ENCODE measurements at places on chromosomes 16 and 17.

DNA sequence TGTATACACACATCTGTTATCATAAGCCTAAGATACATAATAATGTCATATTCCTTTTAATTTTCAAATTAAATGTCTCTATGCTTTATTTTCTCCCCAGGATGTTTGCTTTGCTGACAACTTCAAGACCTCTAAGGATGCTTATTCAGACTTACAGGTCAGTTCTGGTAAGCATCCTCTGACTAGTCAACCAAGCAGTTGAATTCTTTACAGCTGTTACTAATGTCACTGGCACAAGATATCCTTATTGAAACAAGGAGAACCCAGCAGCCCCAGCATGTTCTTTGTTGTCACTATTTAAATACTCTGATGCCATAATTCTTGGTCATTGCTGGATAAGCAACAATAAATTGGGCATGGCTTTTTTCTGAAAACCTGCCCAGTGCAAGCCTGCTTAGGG lies 232.3 kb upstream of the PMFBP1 start:
- H3K36me3 ChIP-seq: no peaks in the 10 kb centered on the region
- no peaks in the 10 kb centered on the region for H3K4me1 ChIP-seq
- H3K27me3 ChIP-seq: no peaks in the 10 kb centered on the region
- H3K4me3 ChIP-seq: no peak overlapping the region
- DNase-seq: no peak

DNA sequence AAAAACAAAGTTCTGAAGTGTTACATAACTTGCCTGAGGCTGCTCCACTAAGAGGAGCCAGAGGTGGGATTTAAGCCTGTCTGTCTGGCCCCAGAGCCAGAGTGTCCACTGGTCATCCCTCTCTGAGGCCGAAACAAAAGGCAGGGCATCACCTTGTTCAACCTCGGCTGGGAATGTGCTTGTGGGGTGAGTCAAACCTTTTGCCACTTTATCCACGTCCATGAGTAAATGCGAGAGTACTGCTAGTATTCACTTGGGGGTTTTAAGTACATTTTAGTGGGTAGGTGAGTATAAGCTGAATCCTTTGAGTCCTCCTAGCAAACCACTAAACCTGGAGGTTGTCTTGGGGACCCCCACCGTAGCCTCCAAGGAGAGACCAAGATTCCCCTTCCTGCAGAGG lies 103.5 kb downstream of the STX8 start:
- H3K36me3 ChIP-seq: no peaks in the 10 kb centered on the region
- H3K4me3 ChIP-seq: no peak overlapping the region
- H3K27ac ChIP-seq: no peak overlapping the region

DNA sequence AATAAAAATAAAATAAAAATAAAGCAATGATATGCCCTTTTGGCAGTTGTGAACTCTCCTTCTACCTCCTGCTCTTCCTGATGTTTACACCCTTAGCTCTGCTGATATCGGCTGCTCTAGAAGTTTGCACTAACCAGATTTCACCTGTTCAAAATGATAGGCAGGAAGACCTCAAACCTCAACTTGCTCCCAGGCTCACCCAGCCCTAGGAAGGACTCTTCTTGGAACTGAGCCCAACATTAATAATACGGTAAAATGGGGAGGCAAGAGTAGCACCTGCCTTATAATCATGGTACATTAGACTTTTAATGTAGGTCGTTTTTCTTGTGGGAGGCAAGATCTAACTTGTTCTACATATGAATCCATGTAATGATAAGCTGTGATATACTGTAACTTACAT lies 61.2 kb upstream of the MED13 start:
- H3K27me3 ChIP-seq: peaks cover 5% of the 10 kb centered on the region
- no peak overlapping the region for H3K4me3 ChIP-seq
- no peak overlapping the region for H3K27ac ChIP-seq
- H3K36me3 ChIP-seq: no peaks in the 10 kb centered on the region
- no peak for DNase-seq

GRCh38 chr16:67719778-67720144 lies 645 bp upstream of the GFOD2 start:
- H3K36me3 ChIP-seq: peaks cover 18% of the 10 kb centered on the region
- H3K4me3 ChIP-seq: peak overlapping the region; percentile 79
- peak; percentile 59 for DNase-seq
- peak overlapping the region; percentile 94 for H3K27ac ChIP-seq
- H3K4me1 ChIP-seq: peaks cover 16% of the 10 kb centered on the region

- peak; percentile 88 for DNase-seq
- peak overlapping the region; percentile 86 for H3K27ac ChIP-seq
- peaks cover 7% of the 10 kb centered on the region for H3K27me3 ChIP-seq
These were observed 26.6 kb downstream of the NGFR start for GRCh38 chr17:49521471-49522356.

DNA sequence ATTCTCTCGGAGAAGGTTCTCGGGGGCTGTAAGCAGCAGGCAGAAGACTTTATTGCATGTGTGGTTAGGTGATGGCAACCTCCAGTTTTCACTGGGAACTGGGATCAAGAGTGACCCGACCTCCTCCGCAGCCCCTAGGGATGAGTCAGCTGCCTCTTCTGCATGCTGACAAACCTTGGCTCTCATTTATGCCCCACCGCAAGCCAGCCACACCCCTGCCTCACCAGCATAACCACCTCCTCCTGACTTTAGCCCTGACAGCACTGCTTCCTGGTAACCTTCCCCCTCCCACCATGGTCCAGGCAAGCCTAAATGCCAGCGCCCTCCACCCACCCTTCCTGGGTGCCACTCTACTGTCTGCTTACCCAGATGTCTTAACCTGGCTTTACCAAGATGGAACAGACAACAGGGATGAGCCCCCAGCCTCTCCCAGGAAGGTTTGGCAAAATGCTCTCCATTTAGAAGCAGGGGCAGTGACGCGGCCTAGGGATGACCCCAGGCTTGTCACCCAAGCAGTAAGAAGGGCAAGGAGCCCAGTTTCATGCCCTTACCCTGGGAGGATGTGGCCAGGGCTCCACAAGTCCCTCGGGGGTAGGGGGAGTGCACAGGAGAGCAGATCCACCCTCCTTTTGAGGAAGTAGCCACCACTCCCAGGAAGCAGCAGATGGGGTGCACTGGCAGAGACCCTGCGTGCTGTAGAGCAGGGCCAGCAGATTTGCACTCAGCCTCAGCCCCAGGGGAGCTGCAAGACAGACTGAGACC lies 73.5 kb downstream of the GOSR1 start:
- no peak overlapping the region for H3K27ac ChIP-seq
- H3K36me3 ChIP-seq: no peaks in the 10 kb centered on the region
- DNase-seq: no peak
- no peaks in the 10 kb centered on the region for H3K27me3 ChIP-seq
- no peaks in the 10 kb centered on the region for H3K4me1 ChIP-seq

GRCh38 chr17:63185420-63185819 lies 219.4 kb downstream of the TANC2 start:
- no peak for DNase-seq
- H3K27me3 ChIP-seq: no peaks in the 10 kb centered on the region
- peaks cover 11% of the 10 kb centered on the region for H3K36me3 ChIP-seq
- H3K4me3 ChIP-seq: no peak overlapping the region
- H3K27ac ChIP-seq: no peak overlapping the region

DNA sequence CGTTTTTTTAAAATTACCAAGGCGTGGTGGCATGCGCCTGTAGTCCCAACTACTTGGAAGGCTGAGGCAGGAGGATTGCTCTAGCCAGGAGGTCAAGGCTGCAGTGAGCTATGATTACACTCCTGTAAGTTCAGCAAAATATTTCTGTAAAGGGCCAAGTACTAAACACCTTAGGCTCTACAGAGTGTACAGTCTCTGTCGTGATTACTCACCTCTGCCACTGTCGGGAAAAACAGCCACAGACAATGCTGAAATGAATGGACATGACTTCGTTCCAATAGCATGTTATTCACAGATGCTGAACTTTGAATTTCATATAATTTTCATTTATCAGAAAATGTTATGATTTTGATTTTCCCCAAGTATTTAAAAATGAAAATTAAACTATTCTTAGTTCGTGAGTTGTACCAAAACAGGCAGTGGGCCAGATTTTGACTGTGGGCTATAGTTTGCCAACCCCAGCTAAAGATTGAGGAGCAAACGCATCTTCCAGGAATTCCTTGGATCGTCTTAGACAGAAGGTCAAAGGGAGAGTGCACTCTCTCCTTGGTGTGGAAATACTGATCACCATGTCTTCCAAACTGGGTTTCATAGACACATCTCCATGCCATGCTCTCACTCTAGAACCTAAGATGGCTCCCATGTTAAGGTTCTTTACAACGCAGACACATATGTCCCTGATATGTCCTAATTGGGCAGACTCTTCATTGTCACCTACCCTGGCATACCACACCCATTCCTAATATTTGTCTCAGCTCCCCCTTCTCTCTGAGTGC lies 89.5 kb downstream of the MARF1 start:
- H3K27me3 ChIP-seq: no peaks in the 10 kb centered on the region
- peaks cover 7% of the 10 kb centered on the region for H3K4me1 ChIP-seq
- H3K27ac ChIP-seq: no peak overlapping the region
- H3K4me3 ChIP-seq: no peak overlapping the region
- DNase-seq: no peak

DNA sequence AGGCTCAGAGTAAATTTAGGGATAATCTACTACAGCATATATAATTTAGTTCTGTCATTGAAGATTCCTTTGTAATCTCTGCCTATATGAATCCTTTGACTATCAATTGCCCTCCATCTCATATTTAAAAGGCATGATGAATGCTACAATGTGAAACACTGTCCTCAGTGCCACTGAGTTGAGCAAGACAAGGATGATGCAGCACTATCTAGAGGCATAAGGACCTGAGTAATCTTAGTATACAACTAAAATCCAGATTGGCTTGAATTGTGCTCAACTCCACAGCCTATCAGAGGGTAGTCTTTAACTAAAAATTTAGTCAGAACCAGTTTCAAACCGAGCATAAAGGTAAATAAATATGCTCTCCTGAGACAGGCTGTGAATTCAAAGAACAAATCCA lies 11.6 kb upstream of the STRADA start:
- H3K4me3 ChIP-seq: no peak overlapping the region
- DNase-seq: no peak
- H3K36me3 ChIP-seq: peaks cover 65% of the 10 kb centered on the region
- no peaks in the 10 kb centered on the region for H3K27me3 ChIP-seq
- no peak overlapping the region for H3K27ac ChIP-seq
- H3K4me1 ChIP-seq: no peaks in the 10 kb centered on the region

DNA sequence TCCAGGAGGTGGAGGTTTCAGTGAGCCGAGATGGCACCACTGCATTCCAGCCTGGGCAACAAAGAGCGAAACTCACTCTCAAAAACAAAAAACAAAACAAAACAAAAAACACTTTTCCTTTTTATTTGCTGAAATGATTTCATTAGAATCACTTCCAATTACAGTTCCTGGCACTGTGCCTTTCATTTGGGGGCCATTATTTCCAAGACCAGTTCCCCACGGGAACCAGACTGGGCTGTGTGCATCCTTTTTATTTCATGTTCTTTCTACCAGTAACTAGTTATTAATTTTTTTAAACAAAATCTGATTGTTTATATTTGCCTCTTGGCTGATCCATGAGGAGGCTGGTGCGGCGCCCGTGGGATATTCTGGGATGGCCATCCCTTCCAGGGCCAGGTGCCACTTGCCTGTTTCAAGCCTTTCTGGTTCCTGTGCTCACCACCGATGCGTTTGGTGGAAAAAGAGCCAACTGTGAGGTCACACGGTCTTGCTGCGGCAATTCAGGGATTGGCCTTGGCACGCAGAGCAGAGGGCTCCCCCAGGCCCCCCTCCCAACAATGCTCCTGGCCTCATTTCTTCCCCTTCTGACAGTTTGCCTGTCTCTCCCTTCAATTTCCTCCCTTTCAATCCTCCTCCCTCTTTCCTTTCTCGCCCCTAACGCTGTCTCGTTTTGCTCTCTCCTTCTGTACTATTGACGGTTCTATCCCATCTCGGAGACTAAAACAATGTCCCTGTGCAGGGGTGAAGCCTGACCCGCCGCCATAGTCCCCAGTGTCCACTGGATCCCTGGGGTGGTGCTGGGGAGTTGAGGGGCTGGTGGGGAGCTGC lies 13.4 kb downstream of the UBALD1 start:
- peaks cover 24% of the 10 kb centered on the region for H3K4me1 ChIP-seq
- H3K4me3 ChIP-seq: no peak overlapping the region
- H3K27me3 ChIP-seq: peaks cover 4% of the 10 kb centered on the region
- H3K36me3 ChIP-seq: no peaks in the 10 kb centered on the region
- H3K27ac ChIP-seq: peak overlapping the region; percentile 77

- H3K27me3 ChIP-seq: peaks cover 1% of the 10 kb centered on the region
- H3K36me3 ChIP-seq: no peaks in the 10 kb centered on the region
- no peaks in the 10 kb centered on the region for H3K4me1 ChIP-seq
These were observed 33.9 kb downstream of the MAP2K3 start for GRCh38 chr17:21318439-21318838.

- peak overlapping the region; percentile 65 for H3K4me3 ChIP-seq
- H3K27me3 ChIP-seq: no peaks in the 10 kb centered on the region
- H3K27ac ChIP-seq: peak overlapping the region; percentile 78
- peak; percentile 35 for DNase-seq
- H3K4me1 ChIP-seq: peaks cover 42% of the 10 kb centered on the region
These were observed 684 bp upstream of the NUDT16L1 start for GRCh38 chr16:4692460-4693295.

DNA sequence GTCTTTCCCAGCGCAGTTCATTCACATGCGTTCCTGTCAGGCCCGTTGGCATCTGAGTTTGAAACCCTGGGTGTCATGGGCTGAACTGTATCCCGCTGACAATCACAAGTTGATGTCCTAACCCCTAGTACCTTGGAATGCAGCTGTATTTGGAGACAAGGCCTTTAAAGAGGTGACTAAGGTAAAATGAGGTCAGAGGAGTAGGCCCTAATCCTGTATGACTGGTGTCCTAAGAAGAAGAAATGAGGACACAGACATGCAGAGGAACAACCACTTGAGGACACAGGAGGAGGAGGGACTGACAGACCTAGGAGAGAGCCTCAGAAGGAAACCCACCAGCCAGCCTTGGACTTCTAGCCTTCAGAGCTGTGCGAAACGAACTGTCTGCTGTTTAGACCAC lies 33.1 kb downstream of the TRPV2 start:
- H3K27ac ChIP-seq: no peak overlapping the region
- DNase-seq: no peak
- H3K4me3 ChIP-seq: no peak overlapping the region
- peaks cover 60% of the 10 kb centered on the region for H3K36me3 ChIP-seq
- peaks cover 19% of the 10 kb centered on the region for H3K4me1 ChIP-seq

DNA sequence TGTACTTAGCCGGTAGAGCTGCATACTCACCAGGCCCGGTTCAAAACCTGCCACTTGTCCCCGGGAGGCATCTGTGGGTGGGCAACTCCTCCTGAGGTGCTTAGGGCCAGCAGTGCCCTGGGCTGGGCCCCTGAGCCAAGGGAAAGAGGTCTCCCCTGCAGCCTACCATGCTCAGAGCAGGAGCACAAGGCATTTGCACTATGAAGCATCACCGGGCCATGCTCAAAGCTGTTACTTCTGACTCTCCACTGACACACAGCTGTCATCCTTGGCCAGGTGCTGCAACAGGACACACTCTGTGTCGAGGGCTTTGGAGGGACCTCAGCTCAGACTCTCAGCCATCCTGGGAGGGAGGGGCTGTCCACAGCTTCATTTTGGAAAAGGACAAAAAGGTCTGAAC lies 37.2 kb downstream of the SLC38A8 start:
- peaks cover 11% of the 10 kb centered on the region for H3K27me3 ChIP-seq
- H3K4me3 ChIP-seq: no peak overlapping the region
- no peak overlapping the region for H3K27ac ChIP-seq
- H3K4me1 ChIP-seq: peaks cover 4% of the 10 kb centered on the region
- H3K36me3 ChIP-seq: no peaks in the 10 kb centered on the region

GRCh38 chr17:3474212-3474611 lies 1.6 kb upstream of the ASPA start:
- H3K4me3 ChIP-seq: no peak overlapping the region
- DNase-seq: peak; percentile 65
- peaks cover 2% of the 10 kb centered on the region for H3K4me1 ChIP-seq
- no peaks in the 10 kb centered on the region for H3K36me3 ChIP-seq
- peak overlapping the region; percentile 42 for H3K27ac ChIP-seq

All from muscle of leg (tissue), 16 donors.